ENCODE measurements at places on chromosomes 3 and 15.

GRCh38 chr15:79644091-79644490 is 212.0 kb downstream of the MINAR1 start:
- no peak for DNase-seq

DNA sequence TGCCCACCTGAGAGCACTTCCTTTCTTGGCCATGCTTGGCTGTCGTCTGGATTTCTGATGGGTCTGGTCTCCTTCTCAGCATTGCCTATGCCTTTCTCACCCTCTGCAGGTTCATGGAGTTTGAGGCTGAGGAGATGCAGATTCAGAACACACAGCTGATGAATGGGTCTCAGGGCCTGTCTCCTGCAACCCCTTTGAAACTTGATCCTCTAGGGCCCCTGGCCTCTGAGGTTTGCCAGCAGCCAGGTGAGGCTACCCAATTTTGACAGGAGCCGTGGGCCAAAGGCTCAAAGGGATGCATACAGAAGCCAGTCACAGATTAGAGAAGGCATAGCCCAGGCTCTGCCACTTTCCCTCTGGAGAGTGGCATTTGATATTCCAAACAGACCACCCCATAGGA is 10.5 kb downstream of the NUTM1 start:
- DNase-seq, result no peak

DNA sequence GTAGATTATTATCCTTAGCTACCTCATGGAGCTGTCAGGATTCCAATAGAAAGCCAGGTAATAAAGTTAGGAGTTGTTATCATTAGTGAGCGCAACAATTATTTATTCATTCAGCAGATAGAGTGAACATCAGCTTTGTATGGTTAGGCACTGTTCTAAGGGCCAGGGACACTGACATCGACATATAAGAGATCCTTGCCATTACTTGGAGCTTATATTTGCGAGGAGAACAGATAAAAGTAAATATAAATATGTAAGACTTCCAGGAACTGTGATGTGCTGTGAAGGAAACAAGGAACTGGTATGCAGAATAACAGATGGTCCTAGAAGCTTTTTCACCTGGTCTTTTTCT is 473 bp downstream of the LSM3 start:
- DNase-seq, result no peak

- DNase-seq, result no peak
Observed at GRCh38 chr15:70931821-70932220, 39.2 kb downstream of the LRRC49 start.

DNA sequence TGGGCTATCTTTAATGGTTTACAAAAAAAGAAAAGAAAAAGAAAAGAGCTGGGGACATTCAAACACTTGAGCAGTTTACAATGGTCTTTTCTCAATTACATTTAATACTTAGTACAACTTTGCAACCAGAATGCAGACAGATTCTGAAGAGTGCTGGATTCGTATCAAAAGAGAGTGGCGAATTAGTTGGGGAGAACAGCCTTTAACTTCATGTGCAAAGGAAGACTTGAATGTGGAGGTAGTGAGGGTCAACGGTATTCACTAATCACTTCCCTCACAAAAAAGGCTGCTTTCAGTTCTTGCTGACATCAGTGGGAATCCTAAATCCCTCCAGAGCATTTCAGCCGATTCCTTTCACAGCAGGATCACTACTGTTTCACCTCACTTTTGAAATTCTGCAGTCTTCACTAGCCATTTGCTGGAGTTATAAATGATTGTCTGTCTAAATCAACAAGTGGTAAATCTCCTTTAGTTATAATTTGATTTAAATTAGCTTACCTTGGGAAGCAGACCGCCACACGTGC is 323.0 kb upstream of the SEMA6D start:
- DNase-seq, result no peak

DNA sequence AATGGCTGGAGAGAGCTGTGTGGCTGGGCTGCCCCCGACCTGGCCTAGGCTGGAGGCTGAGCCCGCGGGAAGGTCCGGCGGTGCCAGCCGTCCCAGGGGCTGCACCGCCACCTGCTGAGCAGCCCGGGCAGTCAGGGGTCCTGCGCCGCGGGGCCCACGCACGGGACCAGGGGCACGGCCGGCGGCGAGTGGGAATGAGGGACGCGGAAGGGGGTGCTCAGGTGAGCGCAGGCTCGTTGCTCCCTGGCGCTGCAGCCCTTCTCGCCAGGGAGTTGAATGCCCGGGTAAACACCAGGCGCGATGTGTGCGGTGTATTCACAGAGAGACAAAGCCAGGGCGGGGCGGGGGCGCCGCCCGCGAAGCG is 666 bp upstream of the SEMA3F start:
- no peak for DNase-seq

- no peak for DNase-seq
Observed at GRCh38 chr3:55662683-55663082, 175.6 kb upstream of the WNT5A start.

DNA sequence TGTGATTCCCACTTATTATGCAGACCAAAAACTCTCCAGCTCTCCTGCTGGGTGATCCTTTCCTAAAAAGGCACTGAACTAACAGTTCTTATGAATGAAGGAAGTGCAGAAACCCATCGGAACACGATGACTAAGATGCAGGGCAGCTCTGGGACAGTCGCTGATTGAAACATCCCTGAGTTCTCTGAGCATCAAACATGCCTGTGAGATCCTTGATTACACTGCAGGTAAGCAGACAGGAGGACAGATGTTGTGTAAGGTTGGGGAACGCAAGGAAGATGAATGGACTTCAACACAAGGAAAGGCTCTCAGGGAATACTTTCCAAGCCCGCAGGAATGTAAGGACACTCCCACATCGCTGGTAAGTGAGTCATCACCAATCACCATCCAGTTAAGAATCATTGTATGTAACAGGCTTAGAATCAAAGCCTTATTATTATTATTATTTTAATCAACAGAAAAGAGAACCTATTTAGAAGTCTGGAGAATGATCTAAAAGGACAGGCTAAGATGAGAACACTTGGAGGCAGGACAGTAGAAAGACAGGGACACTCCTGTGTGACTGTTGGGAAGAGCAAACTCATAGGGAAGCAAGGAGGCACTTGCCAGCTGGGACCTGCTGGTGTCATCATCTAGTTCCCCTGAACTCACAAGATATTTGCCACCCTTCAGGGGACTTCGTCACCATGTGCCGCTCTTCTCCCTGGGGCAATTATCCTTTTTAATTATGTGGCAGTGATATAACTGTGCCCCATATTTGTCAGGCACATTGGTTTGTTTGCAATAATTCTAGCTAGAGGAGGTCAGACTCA is 26.0 kb downstream of the TMEM158 start:
- DNase-seq, result no peak

GRCh38 chr15:81982808-81983207 is 63.0 kb downstream of the MEX3B start:
- no peak for DNase-seq

DNA sequence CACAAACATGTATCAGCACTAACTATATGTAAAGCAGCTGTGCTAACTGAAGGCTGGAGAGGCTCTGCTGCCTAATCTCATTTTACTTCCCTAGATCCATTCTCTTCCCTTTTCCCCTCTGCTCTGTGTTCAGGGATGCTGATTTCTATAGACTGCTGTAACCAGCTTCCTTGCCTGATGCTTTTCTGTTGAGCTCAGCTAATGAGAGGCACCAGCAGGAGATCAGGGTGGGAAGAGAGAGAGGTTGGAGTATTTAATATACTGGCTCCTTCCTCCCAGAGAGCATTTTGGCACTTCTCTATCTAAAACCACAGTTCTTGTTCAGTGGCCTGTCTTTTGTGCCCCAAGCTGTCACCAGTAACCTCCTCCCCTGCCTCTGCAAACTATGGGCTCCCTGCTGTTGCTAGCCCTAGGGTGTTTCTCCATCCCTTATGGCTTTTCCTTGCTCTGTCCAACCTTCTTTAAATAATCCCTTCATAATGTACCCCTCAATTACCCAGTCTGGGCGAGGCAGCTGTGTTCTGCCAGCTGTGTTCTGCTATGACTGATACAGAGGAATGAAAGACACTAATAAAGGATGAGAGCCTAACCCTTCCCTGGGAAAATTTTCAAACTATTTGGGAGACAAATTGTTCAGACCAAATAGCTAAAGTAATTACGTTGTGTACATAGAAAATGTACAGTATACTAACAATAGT is 69.5 kb downstream of the CADPS start:
- DNase-seq, result no peak

GRCh38 chr3:175208326-175208725 is 349.2 kb downstream of the NAALADL2 start:
- no peak for DNase-seq

- no peak for DNase-seq
Observed at GRCh38 chr3:194185221-194185620, 49.3 kb downstream of the HES1 start.

GRCh38 chr15:70530017-70530499 is 233.3 kb downstream of the UACA start:
- DNase-seq, result no peak

- DNase-seq, result no peak
Observed at GRCh38 chr3:159586571-159587202, 401.9 kb upstream of the IL12A start.

DNA sequence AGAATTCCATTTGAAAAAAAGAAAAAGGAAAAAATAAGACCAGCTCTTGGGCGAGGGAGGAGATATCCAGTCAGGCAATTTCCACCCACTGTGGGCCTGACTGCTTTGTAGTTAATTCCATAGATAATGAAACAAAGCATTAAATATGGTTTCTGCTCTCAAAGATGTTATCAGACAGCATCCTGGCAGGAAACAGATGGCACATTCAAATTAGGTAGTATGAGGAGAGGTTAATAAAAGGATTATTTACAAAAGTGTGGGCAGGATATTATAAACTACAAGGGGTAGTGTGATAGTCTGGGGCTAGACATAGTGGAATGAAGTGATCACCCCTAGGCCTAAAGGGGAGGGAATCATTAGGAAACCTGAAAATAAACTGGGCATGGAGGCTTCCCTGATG is 193.2 kb downstream of the CLSTN2 start:
- DNase-seq, result no peak

GRCh38 chr15:58444056-58444455 is 12.3 kb downstream of the LIPC start:
- DNase-seq, result no peak

- DNase-seq, result peak; percentile 35
Observed at GRCh38 chr3:133575086-133575485, 1.6 kb downstream of the CDV3 start.

DNA sequence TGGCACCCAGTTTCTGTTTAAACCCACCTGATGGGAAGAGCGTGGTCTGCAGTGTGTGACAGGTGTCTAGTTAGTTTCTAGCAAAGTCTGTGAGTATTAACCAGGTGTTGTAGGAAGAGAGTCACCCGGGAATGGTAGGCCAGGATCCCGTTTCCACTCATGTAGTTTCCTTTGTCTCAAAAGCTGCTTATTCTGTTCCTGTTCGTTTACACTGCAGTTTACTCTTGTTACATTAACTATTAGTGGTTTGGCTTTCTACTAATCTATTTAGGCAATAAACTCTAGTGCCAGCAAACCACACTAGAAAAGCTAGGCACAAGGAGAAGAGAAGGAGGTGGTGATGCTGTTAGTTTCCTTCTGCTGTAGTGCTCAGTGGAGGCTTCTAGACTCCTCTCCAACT is 32.7 kb downstream of the WDR76 start:
- DNase-seq, result no peak

GRCh38 chr15:37824717-37825382 is 109.6 kb upstream of the TMCO5A start:
- no peak for DNase-seq

GRCh38 chr3:79985816-79986215 is 218.0 kb upstream of the ROBO1 start:
- no peak for DNase-seq

DNA sequence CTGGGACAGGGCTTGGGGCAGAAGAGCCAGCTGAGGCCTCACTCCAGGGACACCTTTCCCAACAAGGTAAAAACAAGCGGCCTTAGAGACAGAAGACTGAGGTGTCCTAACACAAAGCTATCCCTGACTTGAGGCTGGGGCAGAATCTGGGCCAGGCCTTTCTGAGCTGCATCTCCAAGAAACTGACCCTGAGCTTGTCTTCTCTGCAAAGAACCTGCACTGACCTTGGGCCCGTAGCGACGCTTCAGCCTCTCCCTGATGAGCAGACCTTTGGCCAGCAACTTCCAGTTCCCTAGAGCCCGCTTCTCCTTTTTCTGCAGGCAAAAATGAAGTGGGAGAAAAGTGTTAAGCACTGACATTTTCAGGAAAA is 22.2 kb downstream of the TMEM43 start:
- DNase-seq, result no peak

DNA sequence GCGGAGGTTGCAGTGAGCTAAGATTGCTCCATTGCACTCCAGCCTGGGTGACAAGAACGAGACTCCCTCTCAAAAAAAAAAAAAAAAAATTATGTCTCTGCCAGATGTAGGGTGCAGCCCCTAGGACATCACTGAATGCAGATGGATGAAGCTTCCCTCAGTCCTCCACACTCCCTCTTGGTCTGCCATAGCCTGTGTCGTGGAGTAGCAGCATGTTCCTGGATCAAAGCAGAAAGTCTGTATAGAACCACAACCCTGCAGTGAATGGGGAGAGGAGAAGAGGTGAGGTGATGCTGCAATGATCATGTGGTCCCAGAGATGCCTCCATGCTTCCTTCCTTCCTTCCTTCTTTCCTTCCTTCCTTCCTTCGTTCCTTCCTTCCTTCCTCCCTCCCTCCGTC is 15.3 kb upstream of the LAMB2 start:
- DNase-seq, result no peak

- DNase-seq, result no peak
Observed at GRCh38 chr3:172513488-172513887, 9.7 kb downstream of the TNFSF10 start.

GRCh38 chr15:38253351-38253781 is 730 bp downstream of the SPRED1 start:
- peak; percentile 27 for DNase-seq

DNA sequence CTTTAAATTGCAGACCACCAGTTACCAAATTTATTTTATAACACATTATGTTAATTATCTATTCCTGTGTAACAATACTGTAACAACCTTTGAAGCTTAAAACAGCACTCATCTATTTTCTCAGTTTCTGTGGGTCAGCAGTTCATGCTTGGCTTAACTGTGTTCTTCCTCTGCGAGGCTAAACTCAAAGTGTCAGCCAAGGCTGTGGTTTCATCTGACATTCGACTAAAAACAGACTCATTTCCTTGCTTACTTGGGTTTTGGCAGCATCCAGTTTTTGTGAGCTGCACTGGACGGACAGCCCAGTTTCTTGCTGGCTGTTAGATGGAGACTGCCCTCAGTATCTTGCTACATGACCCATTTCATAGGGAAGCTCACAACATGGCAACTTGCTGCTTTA is 247.3 kb upstream of the KCNH8 start:
- DNase-seq, result no peak

DNA sequence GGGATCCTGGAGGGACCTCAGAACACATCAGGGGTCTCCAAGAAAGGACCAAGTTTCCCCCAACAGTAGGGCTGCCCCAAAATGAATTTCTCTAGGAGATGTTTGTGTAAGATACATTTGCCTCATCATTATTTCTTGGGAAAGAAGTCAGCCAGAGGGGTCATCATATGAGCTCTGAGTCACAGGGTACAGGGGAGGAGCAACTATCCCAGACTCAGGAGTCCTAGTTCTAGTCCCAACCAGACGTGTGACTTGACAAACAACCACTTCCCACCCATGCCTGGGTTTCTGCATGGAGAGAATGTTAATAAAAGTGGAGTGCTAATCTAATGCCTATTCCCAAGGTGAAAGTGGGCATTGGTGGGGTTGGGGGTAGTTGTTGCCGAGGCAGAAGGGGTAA is 144.1 kb downstream of the ALDH1A2 start:
- no peak for DNase-seq

GRCh38 chr15:63986751-63987341 is 59.4 kb downstream of the DAPK2 start:
- DNase-seq, result no peak

Measured in hematopoietic multipotent progenitor cell treated with erythropoietin and hydrocortisone succinate and interleukin-3 and kit ligand, for 15 days (in vitro differentiated cells).